Activated CD4-positive, CD25-positive, alpha-beta regulatory T cell (primary cell): ENCODE measurements at places on chromosomes 5 and 9.

- DNase-seq, result no peak
Measured at GRCh38 chr5:148747536-148747906, 78.9 kb upstream of the ADRB2 start.

- DNase-seq, result no peak
Measured at GRCh38 chr9:84570482-84571154, 98.9 kb upstream of the NTRK2 start.

DNA sequence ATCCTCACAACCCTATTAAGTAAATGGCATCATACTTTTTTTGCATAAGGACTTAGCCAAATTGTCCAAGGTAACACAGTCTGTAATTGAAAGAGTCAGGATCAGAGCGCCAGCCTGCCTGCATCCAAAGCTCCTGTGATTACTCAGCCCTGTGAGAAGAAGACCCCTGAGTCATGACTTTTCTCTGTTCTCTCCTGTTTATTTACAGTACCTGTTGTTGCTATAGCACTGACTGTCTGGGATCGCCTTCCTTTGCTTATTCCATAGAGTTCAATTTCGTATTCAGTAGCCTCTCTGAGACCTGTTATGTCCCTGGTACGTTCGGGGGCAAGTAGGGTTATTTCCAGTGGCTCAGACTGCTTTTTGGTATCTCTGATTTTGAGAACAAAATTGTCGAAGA, 71.8 kb downstream of the TNC start:
- DNase-seq, result no peak

DNA sequence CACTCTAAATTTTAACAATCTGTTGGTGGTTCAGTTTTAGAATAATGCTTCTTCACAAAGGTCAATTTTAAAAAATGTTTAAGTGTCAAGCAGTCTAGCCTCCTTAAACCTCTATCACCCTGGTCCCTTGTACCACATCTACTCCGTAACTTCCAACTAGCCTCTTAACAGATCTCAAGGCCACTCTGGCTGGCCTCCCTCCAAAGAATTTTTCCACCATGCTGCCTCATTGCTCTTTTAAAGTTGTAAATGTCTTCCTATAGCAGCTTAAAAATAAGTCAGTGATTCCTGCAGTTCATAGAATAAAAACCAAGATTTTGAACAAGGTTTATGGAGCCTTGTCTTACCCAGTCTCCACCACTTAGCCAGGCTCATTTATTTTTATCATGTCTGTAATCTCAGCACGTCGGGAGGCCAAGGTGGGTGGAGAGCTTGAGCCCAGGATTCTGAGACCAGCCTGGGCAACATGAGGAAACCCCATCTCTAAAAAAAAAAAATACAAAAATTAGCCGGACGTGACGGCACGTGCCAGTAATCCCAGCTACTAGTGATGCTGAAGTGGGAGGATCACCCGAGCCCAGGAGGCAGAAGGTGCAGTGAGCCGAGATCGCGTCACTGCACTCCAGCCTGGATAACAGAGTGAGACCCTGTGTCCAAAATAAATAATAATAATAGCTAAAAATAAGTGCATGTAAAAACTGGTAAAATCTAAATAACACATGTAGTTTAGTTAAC, 924.9 kb upstream of the DMAC1 start:
- no peak for DNase-seq

DNA sequence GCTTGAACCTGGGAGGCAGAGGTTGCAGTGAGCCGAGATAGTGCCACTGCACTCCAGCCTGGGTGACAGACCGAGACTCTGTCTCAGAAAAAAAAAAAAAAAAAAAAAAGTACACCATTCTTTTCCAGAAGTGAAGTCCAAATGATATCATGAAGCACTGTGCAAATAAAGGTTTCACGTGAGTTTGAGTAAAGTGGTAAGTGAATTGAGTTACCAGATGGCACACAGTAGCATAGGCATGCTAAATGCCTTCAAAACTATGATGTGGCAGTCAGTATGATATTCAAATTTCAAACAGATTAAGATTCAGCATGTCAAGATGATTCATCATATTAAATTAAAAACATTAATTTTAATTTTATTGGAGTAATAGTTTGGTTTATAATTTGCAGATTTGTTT, 195.2 kb downstream of the TAF11L14 start:
- DNase-seq, result no peak

DNA sequence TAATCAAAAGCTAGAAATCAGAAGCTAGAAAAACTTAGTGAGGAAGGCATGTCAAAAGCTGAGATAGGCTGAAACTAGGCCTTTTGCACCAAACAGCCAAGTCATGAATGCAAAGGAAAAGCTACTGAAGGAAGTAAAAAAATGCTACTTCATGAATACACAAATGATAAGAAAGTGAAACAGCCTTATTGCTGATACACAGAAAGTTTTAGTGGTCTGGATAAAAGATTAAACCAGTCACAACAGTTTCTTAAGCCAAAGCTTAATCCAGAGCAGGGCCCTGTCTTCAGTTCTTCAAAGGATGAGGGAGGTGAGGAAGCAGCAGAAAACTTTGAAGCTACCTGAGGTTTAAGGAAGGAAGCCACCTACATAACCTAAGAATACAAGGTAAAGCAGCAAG, 102.5 kb upstream of the SH3GL2 start:
- no peak for DNase-seq

DNA sequence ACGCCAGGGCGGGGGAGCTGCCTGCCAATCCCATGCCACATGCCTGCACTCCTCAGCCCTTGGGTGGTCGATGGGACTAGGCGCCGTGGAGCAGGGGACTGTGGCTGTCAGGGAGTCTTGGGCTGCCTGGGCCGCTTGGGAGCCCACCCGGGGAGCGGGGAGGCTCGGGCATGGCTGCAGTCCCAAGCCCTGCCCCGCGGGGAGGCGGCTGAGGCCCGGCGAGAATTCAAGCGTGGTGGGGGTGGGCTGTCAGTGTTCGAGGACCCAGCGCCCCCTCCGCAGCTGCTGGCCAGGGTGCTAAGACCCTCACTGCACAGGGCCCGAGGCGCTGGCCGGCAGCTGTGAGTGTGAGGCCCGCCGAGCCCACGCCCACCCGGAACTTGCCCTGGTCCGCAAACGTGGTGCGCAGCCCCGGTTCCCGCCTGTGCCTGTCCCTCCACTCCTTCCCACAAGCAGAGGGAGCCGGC, 83.2 kb upstream of the DMRTA1 start:
- DNase-seq, result no peak

GRCh38 chr5:132479111-132479951, 11.2 kb downstream of the IRF1 start:
- DNase-seq, result no peak

DNA sequence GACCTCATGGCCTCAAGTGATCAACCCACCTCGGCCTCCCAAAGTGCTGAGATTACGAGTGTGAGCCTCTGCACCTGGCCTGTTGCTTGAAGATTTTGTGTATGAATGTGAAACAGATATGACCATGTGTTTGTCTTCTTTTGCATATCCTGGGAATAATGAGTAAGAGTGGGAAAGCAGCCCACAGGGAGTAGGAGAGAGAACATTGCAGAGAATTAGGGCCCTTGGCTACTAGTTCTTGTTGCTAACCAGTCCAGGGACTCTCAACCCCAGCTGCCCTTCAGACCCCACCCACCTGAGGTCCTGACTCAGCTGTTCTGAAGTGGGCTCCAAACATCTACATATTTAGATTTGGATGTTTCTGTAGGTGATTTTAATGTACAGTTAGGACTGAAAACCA, 125.5 kb downstream of the MTX3 start:
- DNase-seq, result no peak

DNA sequence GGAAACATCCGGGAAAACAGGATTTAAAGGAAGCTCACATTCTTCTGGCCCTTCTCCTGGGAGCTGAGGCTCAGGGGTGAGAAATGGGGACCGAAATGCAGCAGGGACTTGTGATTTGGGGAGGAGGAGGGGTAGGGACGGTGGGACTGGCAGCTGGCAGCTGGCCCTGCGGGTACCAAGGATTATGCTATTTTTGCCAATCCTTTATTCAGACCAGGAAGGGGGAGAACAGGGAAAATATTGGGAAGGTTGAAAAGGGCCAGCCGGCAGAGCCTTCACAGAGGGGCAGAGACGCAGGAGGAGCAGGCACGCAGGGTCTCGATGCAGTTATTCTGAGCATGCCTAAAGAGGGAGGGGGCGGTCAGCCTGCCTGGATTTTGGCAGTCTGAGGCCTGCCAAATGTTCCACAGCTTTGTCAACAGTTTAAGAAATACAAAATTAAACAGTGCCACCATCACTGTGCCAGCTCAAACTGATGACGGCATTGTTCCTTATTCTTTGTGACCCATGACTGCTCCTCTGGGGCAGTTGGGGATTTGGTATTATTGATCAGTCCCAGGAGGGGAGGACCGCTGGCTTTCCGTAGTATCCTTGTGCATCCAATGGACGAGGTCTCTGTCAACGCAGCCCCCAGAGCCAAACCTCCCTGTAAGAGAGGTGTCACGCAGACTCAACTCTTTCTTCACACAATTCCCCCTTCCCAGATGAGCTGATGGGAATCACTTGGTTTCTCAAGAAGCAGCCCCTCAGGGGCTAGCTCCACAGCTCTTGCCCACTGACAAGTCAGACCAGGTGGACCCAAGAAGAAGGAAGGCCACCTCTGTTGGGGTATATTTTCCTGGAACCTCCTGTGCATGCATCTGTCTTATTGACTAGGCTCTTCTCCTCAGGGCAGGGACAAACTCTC, 553.3 kb downstream of the BNC2 start:
- DNase-seq, result no peak

- no peak for DNase-seq
Measured at GRCh38 chr9:104367507-104367906, 136.6 kb upstream of the OR13F1 start.

GRCh38 chr9:93633492-93634221, 57.3 kb downstream of the PHF2 start:
- no peak for DNase-seq

DNA sequence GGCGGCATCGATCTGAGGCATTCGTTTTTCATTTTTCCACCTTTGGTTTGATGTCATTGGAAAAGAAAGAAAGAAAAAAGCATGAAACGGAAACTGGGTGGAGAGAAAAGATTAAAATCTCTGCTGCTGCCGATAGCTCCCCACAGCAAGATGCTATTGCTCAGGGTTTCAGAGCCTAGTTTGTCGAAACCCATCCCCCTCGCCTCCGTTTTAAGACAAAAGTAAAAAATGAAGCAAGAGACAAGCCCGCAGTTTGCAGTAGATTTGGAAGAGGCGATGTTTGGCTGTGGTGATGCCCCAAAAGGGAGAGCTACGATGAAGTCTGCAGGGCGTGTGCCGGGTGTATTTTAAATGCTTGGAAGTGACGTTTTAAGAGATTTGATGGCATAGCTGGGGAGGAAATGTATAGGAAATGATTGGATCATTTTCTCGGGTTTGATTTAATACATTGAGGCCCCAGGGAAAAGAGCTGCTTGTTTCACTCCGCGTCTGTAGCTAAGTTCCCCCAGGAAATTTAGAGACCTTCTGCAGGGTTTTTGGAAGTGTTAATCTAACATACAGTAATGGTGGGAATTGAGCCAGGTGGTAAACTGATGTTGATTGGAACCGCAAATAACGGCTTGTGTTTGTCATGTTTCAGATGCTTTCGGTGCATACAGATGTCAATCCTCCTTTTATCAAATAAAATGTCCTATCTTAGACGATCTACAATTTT, 909 bp downstream of the NDFIP1 start:
- DNase-seq, result no peak

DNA sequence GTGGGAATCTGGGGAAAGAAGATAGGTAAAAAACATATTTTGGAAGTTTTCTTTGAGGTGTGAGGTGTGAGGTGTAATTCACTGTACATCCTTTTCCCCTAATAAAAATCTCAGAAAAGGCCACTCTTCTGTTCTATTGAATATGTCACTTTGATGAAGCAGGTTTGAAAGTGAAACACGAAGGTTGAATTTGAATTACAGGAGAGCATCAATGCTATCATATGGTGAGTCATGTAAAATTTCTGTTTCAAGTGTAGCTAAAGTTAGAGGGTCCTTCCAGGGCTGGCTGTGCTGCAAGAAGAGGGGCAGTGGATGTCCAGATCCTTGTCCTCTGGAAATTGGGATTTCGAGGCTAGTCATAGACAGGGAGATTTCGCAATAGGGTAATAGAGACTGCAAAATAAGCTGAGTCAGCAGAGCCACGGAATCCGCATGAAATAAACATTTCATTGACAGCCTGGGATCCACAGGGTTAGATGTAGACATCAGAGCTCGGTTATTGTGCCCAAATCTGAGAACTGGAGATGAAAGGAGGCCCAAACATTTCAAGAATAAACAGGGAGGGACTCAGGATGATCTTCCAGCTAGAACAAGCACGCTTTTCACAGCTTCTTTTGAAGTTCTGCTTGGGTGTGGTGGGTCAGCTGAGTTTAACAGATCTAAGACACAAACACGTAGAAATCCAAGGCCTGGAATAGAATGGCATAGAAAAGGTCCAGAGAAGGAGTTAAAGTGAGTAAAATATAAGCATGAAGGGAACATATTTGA, 194.4 kb upstream of the CDKN2B start:
- DNase-seq, result no peak

- DNase-seq, result no peak
Measured at GRCh38 chr5:108760512-108760911, 12.8 kb downstream of the FER start.
